ENCODE measurements at places on chromosomes 7 and 10.
A peak's percentile ranks its signal among the peaks of the same experiment; 100 is the strongest.

DNA sequence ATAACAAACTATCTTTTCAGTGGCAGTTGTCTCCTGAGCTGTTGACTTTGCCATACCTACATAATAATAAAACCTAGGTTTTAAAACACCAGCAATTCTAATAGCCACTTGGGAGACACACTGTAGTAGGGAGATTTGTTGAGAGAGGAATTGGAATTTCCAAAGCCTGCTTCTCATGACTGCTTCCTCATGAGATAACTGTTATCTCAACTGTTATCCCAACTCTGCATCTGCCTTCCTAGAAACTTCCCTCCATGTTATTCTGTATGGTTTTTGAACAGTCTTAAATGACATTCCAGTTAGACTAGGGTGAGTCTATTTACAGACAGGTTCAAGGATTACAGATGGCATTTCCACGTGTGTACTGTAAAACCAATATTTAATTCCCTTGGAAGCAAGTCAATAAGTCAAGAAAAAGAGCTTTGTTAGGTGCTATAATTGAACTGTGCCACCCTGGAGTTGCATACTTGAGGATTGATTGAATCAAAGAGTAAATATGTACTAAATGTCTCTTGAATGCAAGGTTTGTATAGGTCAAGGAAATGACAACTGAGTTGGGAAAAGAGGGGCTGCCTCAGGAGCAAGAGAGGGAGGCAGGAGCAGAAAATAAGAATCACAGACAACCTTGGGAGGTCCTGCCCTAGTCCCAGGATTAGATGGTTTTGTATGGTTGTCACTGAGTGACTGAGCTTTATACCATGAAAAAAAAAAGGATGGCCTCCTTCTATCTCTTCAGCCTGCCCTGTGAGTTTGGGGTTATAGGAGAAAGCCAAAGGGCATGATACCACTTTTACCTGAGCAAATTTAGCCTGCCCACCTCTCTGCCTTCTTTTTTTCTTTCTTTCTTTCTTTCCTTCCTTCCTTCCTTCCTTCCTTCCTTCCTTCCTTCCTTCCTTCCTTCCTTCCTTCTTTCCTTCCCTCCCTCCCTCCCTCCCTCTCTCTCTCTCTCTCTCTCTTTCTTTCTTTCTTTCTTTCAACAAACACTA is 9.9 kb upstream of the TM9SF3 start:
- peaks cover 40% of the 10 kb centered on the region for H3K36me3 ChIP-seq
- no peak overlapping the region for H3K27ac ChIP-seq
- no peak overlapping the region for H3K4me3 ChIP-seq

DNA sequence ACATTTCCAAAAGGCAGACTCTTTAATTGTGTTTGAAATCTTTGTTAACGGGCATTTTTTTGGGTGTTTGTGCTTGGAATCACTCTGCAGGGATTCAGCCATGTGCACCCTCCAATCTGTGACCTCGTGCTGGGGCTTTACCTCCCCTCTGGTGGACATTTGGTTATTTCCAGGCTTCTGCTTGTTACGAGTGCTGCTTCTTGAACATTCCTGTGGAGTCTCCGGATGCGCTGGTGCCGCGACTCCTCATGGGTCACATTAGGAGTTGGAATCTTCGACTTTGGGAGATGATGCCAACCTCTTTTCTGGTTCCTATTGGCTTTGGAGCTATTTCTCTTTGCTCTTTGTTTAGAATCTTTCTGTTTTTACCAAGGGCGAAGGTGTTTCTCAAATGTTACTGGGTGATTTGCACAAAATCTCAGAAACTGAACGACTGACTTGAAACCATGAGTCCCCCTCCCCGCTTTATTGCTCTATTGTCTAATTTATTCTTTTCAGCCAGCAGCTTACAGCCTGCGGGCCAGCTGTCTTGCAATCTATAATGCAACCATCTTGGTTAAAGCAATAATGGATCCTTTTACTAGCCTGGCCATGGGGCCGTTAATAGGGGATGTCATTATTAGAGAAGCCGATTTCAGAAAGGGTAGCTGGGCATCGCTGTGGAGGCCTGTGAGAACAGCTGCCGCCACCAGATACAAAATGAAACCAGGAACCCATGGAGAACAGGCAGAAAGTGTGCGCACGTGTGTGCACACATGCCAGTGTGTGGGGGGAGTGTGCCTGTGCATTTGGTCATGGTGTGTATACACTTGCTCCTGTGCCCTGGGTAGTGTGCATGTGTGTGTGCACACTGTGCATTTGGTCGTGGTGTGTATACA is 9.9 kb upstream of the DPYSL4 start:
- H3K4me3 ChIP-seq, result no peak overlapping the region
- no peaks in the 10 kb centered on the region for H3K27me3 ChIP-seq
- no peak for DNase-seq
- no peaks in the 10 kb centered on the region for H3K4me1 ChIP-seq

- H3K4me3 ChIP-seq, result no peak overlapping the region
- H3K27me3 ChIP-seq, result no peaks in the 10 kb centered on the region
- H3K27ac ChIP-seq, result no peak overlapping the region
- peaks cover 3% of the 10 kb centered on the region for H3K4me1 ChIP-seq
- DNase-seq, result no peak
- H3K36me3 ChIP-seq, result no peaks in the 10 kb centered on the region
Measured at GRCh38 chr7:37944737-37945054, 24.3 kb downstream of the EPDR1 start.

GRCh38 chr7:29891766-29892165 is 85.5 kb downstream of the WIPF3 start:
- H3K27ac ChIP-seq, result no peak overlapping the region
- no peak overlapping the region for H3K4me3 ChIP-seq
- no peaks in the 10 kb centered on the region for H3K27me3 ChIP-seq
- no peak for DNase-seq
- no peaks in the 10 kb centered on the region for H3K4me1 ChIP-seq

DNA sequence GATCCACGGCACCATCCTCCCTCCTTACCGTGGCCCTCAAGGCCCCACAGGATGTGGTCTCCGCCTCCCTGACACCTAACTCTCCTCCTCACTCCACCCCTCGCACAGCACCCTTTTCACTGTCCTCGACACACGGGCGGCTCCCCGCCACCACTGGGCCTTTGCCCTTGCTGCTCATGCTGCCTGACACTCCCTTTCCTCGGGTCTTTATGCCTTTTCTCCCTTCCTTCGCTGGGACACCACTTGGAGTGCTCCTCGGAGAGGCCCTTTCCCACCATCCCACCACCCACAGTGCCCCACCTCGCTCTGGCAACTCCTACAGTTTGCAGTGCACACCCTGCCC is 7.9 kb upstream of the INMT start:
- H3K36me3 ChIP-seq, result no peaks in the 10 kb centered on the region
- no peaks in the 10 kb centered on the region for H3K27me3 ChIP-seq
- no peak for DNase-seq
- no peak overlapping the region for H3K27ac ChIP-seq

DNA sequence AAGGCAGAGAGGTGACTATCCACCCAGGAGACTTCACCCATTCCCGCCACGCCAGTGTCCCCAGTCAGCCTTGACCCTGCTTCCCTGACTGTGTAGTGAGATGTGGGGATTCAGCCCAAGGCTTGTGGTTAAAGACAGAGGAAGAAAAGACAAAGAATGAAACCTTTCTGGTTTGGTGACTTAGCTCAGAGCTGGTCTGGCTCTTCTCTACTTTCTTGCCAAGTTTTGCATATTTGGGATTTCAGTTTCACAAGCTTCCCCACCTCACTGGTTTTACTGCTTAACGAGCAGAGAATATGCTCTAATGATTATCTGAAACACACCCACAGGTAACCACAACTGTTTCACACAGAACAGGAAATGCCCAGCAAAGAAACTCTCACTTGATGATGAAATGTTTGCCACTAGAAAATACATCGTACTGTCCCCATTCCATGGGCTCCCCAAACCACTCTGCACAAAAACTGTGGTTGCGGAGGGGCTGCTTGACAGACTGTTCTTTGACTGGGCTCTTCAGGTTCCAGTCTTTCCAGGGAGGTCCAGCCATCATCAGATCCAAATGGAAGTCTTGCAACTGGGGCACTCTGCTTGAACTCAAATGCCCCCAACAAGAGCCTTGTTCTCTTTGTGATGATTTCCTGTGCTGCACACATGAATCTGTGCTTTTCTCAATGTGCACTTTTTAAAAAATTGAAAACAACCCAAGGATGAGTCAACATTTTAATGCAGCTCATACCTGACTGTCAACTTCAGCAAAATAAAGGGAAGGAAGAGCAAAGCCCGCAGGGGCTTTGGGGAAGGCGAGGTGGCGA is 95.5 kb downstream of the CTBP2 start:
- no peak overlapping the region for H3K4me3 ChIP-seq
- H3K4me1 ChIP-seq, result peaks cover 33% of the 10 kb centered on the region
- H3K36me3 ChIP-seq, result no peaks in the 10 kb centered on the region
- H3K27me3 ChIP-seq, result peaks cover 10% of the 10 kb centered on the region

DNA sequence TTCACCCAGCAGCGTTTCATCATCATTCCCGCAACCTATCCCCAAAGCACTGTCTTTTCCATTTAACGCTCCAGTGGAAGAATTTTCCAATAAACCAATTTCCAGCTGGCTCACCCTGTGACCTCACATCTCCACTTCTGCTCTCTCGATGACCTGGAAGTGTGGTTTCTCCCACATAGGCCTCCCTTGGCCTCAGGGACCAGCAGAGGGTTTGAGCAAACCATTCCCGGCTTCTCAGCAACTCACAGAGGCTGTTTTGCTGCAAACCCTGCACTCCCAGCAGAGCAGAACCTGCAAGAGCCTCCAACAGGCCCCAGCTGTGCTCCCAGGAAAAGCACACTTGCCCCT is 523.0 kb upstream of the FOXK1 start:
- H3K4me3 ChIP-seq, result no peak overlapping the region
- no peaks in the 10 kb centered on the region for H3K27me3 ChIP-seq
- H3K4me1 ChIP-seq, result no peaks in the 10 kb centered on the region
- no peaks in the 10 kb centered on the region for H3K36me3 ChIP-seq

- no peaks in the 10 kb centered on the region for H3K27me3 ChIP-seq
- H3K4me1 ChIP-seq, result no peaks in the 10 kb centered on the region
- no peak overlapping the region for H3K27ac ChIP-seq
- no peaks in the 10 kb centered on the region for H3K36me3 ChIP-seq
- DNase-seq, result no peak
- no peak overlapping the region for H3K4me3 ChIP-seq
Measured at GRCh38 chr7:93476491-93477344, 97.8 kb downstream of the CALCR start.

DNA sequence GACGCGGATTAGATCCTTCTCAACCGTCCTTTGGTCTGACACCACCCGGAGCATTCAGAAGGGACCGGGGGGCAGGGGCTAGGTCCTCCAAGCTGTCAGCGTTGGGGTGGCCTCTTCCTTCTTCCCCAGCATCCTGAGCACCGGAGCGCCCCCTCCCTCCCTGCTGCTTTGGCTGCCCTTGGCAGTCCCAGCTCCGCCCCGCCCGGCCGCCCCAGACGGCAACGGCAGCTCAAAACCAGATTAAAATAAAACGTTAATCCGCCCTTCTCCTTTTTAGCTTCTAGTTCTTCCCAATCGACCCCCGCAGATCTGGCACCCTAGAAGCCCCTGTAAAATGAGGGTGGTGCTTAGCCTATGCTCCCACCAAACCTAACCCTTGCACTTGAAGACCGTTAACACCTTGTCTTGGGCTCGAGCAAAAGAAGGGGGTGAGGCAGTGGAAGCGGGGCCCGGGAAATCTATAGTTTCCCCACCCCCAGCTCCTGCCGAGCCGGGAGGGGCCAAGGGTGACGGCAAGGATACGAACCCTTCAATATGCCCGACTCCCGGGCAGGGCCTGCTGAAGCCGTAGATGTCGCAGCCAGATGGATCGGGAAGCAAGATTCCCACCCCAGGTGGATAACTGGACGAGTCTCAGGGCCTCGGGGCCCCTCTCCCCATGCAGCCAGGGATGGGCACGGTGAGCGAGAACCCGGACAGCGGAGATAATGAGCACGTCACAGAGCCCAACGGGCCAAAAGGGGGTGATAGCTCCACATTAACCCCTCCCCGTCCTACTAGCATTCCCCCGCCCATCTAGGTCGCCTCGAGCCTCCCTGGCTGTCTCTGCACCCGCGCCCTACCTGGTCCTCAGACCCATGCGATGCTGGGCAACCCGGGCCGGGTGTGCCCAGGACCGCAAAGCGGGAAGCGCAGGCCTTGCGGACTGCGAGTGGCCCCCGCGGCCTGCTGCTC is 169.7 kb downstream of the NRF1 start:
- peaks cover 21% of the 10 kb centered on the region for H3K4me1 ChIP-seq
- DNase-seq, result no peak
- H3K36me3 ChIP-seq, result no peaks in the 10 kb centered on the region
- H3K27ac ChIP-seq, result no peak overlapping the region
- H3K27me3 ChIP-seq, result peaks cover 29% of the 10 kb centered on the region

DNA sequence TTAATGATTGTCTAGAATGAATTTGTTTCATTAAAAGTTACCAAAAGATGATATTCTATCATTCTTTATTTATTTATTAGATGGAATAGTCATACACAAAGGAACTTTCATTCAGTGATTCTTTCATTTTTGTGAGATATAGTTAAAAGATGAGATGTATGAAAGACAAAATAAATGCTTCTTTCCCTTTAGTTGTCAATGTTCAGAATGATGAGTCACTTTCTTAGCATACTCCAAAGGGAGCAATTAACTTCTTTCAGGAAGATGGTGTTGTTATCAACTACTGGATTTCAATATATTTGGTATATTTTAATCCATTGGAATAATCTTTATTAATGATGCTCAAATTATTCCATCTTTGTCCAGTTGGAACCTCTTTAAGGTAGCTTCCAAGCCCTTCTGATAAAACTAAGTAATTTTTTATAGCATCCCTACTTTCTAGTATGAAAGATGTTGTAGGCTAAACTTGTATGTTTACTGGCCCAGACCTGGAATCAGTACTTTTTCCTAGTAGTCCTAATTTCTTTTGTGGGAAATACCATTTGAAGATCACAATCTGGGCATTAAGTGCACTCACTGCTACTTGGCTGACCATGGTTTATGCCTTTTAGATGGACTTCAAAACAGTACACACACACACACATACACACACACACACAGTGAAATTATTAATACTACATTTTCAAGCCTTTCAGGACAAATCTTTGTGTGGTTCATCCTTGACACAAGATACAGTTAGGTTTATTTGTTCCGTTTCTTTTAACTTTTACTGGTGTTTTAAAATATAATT is 2.5 kb downstream of the GIMAP7 start:
- H3K27me3 ChIP-seq, result no peaks in the 10 kb centered on the region
- H3K36me3 ChIP-seq, result no peaks in the 10 kb centered on the region
- H3K4me3 ChIP-seq, result peak overlapping the region; percentile 57
- peak overlapping the region; percentile 38 for H3K27ac ChIP-seq
- no peaks in the 10 kb centered on the region for H3K4me1 ChIP-seq

- H3K4me3 ChIP-seq, result no peak overlapping the region
- no peak overlapping the region for H3K27ac ChIP-seq
- no peaks in the 10 kb centered on the region for H3K27me3 ChIP-seq
Measured at GRCh38 chr10:21352886-21353285, 172.6 kb downstream of the SKIDA1 start.

DNA sequence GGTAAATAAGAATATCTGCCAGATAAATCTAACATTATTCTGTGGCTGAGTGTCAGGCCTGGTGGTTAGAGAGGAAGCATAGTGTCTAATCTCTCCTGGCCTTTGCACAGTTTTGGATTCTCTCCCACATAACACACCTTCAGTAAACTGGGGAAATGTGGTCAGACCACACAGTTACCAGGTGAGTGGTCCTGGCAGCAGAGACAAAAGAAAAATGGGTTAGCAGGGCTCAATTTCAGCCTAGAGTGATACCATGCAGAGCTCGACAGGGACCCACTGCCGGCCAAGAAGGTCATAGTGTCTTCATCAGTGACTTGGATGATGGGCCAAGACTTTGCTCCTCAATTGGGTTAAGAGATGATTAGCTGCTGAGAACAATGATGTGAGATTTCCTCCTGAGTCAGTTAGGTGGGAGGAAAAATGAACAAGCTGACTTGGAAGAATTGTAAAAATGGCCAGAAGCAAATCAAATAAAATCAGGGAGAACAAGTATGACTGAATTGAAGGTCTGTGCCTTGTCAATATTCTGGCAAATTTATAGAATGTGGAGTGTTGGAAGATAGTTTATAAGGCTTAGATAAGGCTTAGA is 69.2 kb upstream of the EFCAB10 start:
- H3K36me3 ChIP-seq, result no peaks in the 10 kb centered on the region
- no peak overlapping the region for H3K27ac ChIP-seq
- H3K27me3 ChIP-seq, result no peaks in the 10 kb centered on the region
- H3K4me3 ChIP-seq, result no peak overlapping the region
- no peak for DNase-seq

Data from GM12878 (cell line).